HTR-8/SVneo (cell line): ENCODE measurements at places on chromosomes 16 and 17.

DNA sequence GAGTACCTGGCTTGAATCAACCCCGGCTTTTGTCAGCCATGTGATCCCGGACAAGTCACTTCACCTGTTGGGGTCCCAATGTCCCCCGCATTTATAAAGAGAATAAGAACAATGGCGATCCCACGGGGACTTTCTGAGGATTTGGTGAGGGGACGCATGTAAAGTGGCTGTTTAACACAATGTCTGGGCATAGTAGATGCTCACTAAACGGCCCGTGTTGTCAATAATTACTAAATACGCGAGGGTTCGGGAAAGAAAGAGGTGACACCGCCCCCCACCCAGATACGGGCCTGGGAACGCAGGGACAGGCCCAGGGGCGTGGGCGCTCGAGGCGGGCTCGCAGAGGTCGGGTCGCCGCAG lies 1.8 kb downstream of the SYNGR3 start:
- DNase-seq: no peak

DNA sequence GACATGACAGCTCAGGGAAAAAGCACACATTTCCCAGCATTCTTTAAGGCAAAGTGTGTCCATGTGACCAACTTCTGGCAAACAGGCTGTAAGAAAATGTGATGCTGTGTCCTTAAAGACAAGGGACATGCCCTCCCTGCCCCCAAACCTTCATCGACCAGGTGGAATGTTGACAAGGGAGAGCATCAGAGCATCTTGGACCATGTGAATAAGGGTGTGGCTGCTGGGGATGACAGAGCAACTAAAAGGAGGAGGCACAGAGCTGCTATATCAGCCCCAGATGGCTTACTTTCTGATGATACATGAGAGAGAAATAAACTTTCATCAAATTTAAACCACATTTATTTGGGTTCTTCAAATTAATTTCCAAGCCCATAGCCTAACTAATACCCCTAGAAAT lies 2.2 kb upstream of the ZNF23 start:
- no peak for DNase-seq

GRCh38 chr17:49707246-49707607 lies 537 bp downstream of the SLC35B1 start:
- DNase-seq: no peak

DNA sequence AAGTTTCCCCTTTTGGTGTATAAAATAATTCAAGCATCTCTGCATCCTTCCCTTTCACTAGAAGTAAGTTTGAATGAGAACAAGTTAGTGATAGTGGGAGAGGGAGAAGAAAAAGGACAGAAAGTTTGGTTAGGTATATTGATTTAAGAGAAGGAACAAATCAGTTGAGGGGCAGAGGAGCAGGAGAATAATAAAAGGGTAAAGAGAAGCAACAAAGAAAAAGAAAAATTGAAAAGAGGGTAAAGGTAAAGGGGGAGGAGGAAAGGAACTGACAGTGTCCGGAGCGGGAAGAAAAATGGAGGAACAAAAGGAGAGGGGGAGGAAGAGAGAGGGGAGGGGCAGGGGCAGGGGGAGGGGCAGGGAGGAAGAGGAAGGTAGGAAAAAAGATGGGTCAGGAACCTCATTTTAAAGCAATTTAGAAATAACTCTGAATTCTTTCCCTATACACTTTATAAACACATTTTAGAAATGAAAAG lies 6.3 kb upstream of the IGF2BP1 start:
- no peak for DNase-seq

DNA sequence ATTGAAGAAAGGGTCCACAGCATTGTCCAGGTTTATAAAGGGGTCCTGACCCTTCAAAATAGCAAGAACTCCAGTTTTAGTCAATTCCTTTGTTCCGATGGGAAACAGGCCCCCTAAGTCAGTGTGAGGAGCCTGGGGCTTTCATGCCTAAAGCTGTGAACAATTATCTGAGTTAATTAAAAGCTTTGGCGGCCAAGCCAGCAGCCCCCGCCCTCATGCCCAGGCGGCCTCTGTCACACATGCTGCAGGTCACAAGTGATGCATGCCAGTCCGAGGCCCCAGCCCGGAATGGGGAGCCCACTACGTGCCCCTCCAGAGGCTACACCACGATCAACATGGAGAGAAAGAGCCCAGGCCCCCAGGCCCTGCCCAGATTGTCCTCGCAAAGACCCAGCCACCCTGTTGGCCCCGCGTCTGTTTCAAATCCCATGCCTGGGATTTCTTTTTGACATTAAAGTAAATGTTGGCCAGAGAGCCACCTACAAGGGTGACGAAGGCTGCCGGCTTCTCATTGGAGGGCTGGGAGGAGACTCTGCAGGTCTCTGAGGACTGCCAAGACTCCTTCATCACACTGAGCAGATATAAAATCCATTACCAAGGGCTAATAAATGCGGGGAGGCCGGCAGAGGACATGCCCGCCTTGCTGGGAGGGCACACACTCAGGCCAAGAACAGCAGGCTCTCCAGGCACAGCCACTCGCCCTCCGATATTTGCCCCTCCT lies 14.5 kb upstream of the PITPNM3 start:
- no peak for DNase-seq

GRCh38 chr16:69270831-69271230 lies 40.3 kb upstream of the VPS4A start:
- no peak for DNase-seq

DNA sequence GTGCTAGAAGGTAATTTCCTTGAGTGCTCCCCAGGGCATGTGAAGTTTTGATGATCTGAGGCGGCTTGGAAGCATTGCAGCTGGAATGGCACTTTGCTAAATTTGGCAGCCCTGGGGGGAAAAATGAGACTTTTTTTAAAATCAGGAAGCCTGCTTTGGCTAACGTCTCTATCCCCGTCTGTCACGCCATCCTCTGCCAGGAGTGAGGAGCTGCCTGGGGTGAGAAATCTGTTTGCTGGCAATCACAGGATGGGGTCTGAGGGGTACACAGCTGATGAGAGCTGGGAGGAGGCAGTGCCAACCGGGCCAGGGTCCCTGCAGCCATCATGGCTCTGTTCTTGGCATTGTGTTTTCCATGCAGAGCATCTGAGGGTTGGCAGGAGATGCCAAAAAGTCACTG lies 2.0 kb downstream of the ABCC12 start:
- no peak for DNase-seq
